ENCODE measurements at places on chromosomes 2 and 18. TPM values are rescaled to one million over a fixed set of nuclear protein-coding genes. Genes with fewer than 3 reads are reported as not detected.
A peak's percentile ranks its signal among the peaks of the same experiment; 100 is the strongest.

The TBR1 gene
- not detected for total RNA-seq

The MGAT4A gene
- not detected for total RNA-seq

The EFEMP1 gene
- 35.9 TPM for total RNA-seq

The FAP gene
- total RNA-seq = 101 TPM

The NAPG gene
- total RNA-seq = 35.1 TPM

The DTNA gene
- total RNA-seq = 1.9 TPM

- peaks cover 31% of the 10 kb centered on the region for H3K4me1 ChIP-seq
- no peak overlapping the region for H3K4me3 ChIP-seq
- H3K27ac ChIP-seq = no peak overlapping the region
These were observed 54.9 kb upstream of the IGFBP2 start for GRCh38 chr2:216578325-216578724.

GRCh38 chr2:231988179-231988866 is 26.8 kb downstream of the DIS3L2 start:
- peaks cover 49% of the 10 kb centered on the region for H3K4me1 ChIP-seq
- no peak overlapping the region for H3K4me3 ChIP-seq
- no peak overlapping the region for H3K27ac ChIP-seq

- no peak for DNase-seq
- no peak overlapping the region for H3K27ac ChIP-seq
- H3K36me3 ChIP-seq = no peaks in the 10 kb centered on the region
- H3K27me3 ChIP-seq = peaks cover 1% of the 10 kb centered on the region
These were observed 268.8 kb upstream of the SKOR2 start for GRCh38 chr18:47520263-47520662.

- peak; percentile 65 for DNase-seq
- H3K27ac ChIP-seq = peak overlapping the region; percentile 74
- H3K36me3 ChIP-seq = no peaks in the 10 kb centered on the region
- H3K4me3 ChIP-seq = peak overlapping the region; percentile 50
- peaks cover 39% of the 10 kb centered on the region for H3K4me1 ChIP-seq
- H3K27me3 ChIP-seq = no peaks in the 10 kb centered on the region
These were observed 41.4 kb upstream of the ITGB6 start for GRCh38 chr2:160241251-160242137.

- DNase-seq = no peak
- no peak overlapping the region for H3K4me3 ChIP-seq
- peaks cover 28% of the 10 kb centered on the region for H3K4me1 ChIP-seq
- peaks cover 13% of the 10 kb centered on the region for H3K36me3 ChIP-seq
These were observed 103.4 kb downstream of the ABI2 start for GRCh38 chr2:203431391-203432185.

GRCh38 chr2:23199115-23199918 is 185.7 kb upstream of the KLHL29 start:
- H3K36me3 ChIP-seq = no peaks in the 10 kb centered on the region
- no peak overlapping the region for H3K4me3 ChIP-seq
- H3K4me1 ChIP-seq = no peaks in the 10 kb centered on the region

DNA sequence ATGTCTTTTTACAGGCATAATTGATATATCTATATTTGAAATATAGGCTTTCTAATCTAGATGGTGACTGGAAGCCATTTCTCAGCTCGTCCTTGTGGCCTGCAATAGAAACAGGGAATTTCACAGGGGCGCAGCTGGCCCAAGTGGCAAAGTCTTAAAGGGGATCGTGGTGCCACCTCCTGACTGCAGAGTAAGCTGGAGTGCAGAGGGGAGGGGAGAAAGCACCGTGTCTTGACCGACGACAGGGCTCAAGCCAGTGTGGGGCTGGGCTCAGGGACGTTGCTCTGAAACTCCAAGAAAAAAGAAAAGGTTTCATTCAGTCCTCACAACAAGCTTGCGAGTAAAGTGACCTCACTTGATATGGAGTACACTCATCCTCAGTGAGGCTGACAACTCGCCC is 255.1 kb downstream of the DCDC2C start:
- no peaks in the 10 kb centered on the region for H3K36me3 ChIP-seq
- no peaks in the 10 kb centered on the region for H3K27me3 ChIP-seq
- no peaks in the 10 kb centered on the region for H3K4me1 ChIP-seq
- DNase-seq = no peak
- H3K4me3 ChIP-seq = no peak overlapping the region
- H3K27ac ChIP-seq = no peak overlapping the region

DNA sequence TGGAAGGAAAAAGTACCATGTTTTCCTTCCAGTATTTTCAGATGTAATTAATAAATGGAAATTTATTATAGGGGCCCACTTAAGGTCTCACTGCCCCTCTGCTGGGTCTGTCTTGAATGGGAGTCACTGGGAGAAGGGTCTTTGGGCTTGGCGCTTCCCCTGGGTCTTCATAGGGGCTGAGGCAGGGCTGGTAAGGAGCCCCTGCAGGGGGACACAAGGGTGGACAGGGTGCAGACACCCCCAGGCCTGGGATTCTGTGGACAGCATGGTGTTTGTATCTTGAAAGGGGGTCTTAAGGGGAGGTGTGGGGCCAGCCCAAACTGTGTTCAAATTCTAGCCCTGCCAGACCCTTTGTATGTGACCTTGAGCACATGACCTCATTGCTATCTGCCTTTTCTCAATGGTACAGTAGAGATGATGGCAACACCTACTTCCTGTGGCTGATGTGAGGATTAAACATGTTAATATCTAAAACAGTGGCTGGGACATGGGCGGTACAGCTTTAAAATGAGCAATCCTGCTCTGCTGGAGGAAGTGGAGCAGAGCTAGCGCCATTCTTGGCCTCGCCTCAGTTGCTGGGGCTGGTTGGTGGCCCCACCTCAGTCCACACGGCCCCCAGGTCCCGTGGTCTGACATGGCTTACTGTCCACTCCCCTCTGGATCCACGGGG is 71.6 kb downstream of the GNAL start:
- H3K27me3 ChIP-seq = peaks cover 18% of the 10 kb centered on the region
- no peaks in the 10 kb centered on the region for H3K4me1 ChIP-seq
- no peak for DNase-seq

- no peaks in the 10 kb centered on the region for H3K4me1 ChIP-seq
- H3K4me3 ChIP-seq = no peak overlapping the region
- DNase-seq = no peak
These were observed 115.1 kb upstream of the NCK2 start for GRCh38 chr2:105629634-105630033.

DNA sequence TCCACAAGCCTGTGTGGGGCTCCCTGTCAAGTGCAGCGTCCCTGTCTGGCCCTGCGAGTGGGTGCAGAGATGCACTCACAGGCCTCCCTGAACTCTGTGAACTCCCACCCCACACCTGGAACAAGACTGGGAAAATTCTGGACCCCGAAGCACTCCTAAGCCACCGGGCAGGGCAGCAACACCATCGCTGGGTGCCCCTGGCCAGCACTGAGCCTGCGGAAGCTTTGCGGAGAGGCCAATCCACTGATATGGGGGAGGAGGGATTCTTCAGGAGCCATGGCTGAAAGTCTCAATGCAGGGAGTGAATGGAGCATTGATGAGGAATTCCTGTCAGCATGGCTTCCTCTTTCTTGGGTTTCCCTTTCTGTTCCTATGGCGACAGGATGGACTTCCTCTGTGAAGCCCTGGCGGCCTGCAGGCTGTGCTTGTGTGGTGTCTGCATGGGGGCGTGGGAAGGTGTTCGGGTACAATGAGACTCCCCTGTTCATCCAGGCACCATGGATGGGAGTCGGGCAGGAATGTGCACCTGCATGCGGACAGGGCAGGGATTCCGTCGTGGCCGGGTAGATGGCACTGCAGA is 15.1 kb downstream of the TRIB2 start:
- H3K27ac ChIP-seq = no peak overlapping the region
- peaks cover 47% of the 10 kb centered on the region for H3K36me3 ChIP-seq
- no peak for DNase-seq
- H3K4me3 ChIP-seq = no peak overlapping the region
- H3K4me1 ChIP-seq = peaks cover 14% of the 10 kb centered on the region
